ENCODE measurements at places on chromosomes 11 and 22.

DNA sequence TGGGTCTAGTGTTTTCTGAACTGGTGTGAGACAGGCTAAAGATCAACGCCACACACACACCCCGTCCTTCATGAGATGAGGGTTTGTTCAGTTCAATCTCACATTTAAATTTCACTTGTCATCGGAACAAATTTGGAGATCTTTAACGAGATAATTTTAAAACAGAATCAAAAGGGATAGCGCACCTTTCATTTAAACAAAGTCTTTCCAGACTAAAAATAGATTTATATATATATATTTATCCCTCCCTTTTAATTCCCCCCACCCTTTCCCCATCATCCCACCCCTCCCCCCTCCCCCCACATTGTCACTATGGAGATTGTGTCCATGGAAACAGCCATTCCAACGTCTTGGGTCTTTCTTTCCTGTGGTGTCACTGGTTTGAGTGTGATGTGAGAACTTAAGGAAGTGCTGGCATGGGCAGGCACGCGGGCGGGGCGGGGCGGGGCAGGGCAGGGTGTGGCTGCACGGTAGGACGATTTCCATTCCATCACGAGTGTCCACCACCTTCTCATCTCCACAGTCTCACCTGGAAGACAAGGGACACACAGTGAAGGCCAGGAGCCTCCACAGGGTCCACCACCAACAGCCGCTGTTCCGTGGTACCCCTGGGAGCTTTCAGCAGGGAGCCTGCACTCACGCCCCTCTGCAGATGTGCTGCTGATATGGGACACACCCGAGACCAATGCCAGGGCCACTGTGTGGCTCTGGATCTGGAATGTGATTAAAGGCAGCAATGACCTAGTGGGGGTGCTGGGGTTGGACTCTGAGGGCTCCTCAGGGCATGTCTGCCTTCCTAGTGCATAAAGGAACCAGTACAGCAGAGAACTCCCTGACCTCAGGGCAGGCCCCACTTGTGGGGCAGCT is 30.5 kb upstream of the CYP2D6 start:
- DNase-seq: no peak

DNA sequence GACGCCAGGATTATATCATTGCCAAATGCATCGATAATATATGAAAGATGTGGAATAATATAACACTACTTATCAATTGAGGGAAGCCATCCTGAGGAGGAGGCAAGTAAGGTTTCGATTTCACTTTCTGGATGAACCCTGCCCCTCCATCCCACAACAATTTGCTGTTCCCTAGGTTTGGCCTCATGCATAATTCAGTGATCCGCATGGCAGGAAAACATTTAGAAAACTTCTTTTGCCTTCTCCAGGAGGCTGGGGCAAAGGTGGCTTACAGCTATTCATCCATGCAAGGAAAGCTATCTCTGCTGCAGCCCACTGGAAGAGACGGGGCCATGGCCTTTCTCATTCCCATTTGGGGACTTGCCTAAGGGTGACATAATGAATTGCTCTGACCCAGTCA is 489.4 kb upstream of the CADM1 start:
- no peak for DNase-seq

GRCh38 chr11:82458761-82459160 is 274.9 kb downstream of the FAM181B start:
- no peak for DNase-seq

DNA sequence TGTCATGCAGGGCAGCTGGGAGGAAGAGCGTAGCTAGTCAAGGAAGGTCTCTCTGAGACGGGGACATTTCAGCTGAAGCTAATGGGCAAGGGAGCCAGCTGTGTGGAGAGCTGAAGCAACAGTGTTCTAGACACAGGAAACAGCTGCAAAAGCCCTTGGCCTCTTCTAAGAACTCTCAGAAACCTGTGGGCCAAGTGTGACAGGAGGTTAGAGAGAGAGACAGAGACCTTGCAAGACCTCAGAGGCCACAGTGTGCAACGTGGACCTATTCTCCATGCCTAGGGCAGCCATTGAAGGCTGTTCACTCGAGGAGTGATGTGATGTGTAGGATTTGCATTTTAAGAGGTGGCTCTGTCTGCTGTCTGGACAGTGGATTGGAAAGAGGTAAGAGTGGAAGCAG is 48.7 kb upstream of the TNRC6B start:
- no peak for DNase-seq

DNA sequence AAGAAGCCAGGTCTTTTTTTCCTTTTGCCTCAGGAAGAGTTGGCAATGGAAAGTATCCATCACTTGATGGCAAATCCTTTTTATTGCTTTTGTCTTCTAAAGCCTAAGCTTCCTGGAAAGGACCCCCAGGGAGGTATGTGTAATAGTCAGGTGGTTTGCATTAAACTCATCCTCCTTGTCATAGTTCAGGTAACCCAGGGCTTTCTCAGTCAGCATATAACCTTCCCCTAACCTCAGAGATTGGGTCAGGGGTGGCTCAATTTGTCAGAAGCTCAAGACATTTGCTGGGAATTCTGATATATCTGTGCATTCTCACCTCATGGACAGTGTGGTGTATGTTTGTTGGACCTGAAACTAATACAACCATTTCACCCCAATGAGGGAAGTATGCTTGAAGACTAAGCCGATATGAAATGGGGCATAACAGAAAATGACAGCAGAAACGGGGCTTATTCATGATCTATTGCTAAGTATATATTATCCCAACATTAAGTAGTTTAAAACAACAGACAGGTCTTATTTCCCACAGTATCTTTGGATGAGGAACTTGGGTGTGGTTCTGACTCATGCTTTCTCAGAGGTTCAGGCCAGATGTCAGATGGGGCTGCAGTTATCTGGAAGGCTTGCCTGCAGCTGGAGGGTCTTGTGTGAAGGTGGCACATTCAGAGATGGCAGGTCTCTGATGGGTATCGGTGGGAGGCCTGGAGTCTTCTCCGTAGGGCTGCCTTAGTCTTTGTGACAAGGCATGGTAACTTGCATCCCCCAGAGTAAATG is 135.8 kb upstream of the SPON1 start:
- no peak for DNase-seq

DNA sequence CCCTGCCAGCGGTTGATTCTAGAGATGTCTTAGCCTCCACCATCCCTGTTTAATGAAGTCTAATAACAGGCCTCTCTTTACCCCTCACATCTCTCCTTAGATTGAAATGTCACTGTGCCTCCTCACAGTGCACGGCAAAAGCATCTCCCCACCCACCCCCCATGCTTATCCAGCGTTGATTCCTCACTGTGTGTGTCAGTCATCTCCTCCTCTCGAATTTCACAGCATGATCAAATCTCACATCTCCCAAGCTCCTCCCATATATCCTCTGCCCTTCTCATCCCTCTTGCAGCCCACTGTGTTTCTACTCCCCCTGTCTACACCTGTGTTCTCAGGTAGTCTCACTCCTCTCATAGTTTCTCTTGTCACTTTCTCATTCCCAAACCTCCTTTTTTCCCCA is 84.6 kb downstream of the DBX1 start:
- no peak for DNase-seq

DNA sequence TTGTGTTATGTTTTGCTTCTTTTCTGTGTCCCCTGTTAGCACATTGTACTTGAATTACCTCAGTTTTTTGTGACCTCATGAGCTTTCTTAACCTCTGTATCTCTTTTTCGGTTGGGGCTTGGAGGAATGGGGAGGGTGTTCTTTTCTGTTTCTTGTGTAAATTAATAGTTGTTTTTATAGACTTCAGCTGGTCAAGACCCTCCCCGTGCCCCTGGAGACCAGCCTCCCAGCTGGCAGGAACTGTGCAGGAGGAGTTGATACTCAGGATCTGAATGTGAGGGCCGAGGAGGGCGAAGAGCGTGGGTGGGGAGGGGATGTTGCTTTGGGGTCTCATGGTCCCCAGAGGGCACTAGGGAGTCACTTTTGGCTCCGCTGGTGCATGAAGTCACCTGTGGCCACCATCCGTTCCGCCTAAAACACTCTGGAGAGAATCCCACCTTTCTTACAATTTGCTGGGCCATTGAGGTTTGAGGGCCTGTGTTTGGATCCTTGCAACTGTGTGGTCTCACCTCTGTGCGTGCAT is 44.3 kb upstream of the NNMT start:
- no peak for DNase-seq

- no peak for DNase-seq
These were observed 50.7 kb downstream of the MICAL2 start for GRCh38 chr11:12161137-12161536.

- no peak for DNase-seq
These were observed 31.8 kb upstream of the SLC35C1 start for GRCh38 chr11:45772986-45773785.

DNA sequence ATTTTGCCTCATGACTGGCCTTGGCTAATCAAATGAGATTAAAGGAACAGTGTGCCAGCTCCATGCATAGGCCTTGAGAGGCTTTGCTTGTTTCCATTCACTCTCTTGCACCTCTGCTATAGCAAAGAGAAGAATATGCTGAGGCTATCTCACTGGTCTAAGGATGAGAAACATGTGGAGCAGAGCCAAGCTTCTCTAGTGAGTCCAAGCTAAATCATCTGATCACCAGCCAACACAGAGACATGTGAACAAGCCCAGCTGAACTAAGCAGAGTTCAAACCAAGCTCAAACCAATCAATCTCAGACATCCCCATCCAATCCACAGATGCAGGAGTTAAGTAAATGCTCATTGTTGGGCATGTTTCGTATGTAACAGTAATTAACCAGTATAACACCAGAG is 69.4 kb upstream of the API5 start:
- DNase-seq: no peak

GRCh38 chr11:64713781-64714363 is 9.1 kb downstream of the NRXN2 start:
- DNase-seq: no peak

DNA sequence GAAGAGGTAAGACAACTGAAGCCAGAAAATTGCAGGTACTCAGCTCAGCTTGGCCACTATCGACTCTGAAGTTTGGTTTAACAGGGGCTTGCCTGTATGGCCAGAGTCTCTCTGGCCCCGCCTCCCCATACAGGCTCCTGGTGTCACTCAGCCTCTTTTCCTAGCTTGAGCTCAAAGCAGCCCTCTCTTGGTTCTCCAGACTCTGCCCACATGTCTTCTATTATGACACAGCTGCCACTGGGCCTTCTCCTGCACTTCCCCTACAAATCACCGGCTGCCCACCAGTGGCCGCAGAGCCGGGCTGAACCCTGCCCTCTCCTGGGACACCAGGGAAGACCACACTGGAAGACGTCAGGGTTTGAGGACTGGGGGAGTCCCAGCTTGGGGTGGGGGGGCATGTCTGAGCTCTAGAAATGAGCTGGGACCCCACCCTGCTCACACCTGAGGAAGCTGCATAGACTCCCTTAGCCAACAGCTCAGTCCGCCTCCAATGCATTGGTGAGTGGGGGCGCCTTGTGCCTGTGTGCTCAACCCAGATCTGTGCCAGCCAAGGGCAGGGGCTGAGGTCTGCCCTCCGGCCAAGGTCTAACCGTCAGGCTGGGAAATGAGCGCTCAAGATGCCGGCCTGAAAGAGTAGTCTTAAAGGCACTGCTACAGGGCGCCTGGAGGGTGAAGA is 94.4 kb upstream of the LMO1 start:
- no peak for DNase-seq

DNA sequence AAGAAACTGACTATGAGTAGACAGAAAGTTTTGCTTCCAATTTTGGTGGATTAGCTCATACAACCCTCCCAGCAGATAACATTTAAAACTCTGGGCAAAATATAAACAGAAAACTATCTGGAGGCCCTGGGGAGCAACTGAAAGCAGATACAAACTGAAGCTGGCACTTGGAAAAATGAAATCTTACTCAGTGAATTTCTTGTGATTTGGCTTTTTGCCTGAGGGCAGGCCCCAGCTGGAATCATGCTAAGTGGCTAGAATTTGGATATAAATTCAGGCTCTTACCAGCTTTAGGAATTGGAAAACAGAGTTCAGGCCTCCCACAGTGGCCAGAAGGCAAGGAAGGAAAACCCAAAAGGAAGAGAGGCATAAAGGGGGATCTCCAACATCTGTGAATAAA is 85.8 kb downstream of the EFCAB6 start:
- no peak for DNase-seq

DNA sequence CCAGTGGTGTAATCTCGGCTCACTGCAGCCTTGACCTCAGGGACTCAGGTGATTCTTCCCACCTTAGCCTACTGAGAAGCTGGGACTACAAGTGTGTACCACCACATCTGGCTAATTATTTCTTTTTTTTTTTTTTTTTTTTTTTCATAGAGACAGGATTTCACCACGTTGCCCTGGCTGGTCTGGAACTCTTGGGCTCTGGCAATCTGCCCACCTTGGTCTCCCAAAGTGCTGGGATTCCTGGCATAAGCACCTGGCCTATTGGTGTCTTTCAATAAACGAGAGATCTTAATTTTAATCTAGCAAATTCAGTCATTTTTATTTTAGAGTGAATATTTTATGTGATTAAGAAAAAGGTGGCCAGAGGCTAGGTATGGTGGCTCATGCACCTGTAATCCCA is 40.1 kb downstream of the DGCR2 start:
- no peak for DNase-seq

GRCh38 chr22:32752326-32752725 is 49.2 kb upstream of the TIMP3 start:
- DNase-seq: no peak

GRCh38 chr11:66123902-66124301 is 53.8 kb downstream of the PACS1 start:
- no peak for DNase-seq

DNA sequence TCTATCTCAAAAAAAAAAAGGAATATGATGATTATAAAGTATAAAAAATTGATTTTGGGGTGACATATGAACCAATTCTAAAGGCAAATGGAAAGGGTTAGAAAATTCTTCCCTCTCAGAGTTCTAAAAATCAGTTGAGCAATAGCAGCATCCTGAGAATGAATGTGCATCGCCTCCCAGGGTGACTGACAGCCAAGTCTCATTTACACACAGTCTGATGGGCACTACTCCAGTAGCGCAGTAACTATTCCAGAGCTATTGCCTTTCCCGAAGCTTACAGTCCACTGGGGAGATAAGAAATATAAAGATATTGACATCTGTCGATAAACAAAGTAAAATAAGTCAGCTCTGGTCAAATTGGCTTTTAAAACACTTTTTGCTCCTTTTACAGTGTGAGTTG is 32.3 kb upstream of the SORL1 start:
- DNase-seq: no peak

- DNase-seq: no peak
These were observed 2.2 kb downstream of the PLCB3 start for GRCh38 chr11:64253481-64253880.

DNA sequence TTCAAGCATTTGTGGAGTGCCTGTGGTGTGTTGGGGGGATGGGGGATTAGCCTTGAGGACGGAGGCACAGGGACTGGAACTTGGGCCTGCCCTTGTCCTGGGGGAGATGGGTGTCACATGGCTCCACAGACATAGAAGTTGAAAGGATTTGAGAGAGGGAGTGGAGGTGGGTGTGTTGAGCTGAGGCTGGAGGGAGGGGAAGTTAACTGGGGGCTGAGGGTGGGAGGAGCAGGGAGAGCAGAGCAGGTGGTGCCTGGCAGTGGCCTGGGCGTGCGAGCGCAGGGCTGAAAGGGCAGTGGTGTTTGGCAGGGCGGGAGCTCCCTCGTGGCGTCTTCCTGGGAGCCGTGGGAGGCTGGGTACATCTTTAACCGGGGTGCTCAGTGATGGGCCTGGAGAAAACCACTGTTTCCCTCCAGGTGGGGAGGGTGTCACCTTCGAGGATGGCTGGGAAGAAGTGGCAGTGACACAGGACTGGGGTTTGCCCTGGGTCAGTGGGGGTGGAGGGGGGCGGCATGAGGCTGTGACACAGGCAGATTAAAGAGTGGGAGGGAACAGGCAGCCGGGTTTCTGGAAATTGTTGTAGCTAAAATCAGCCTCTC is 45.5 kb downstream of the AP2A2 start:
- no peak for DNase-seq

- no peak for DNase-seq
These were observed 44.2 kb downstream of the TENM4 start for GRCh38 chr11:79396674-79397073.
